ENCODE measurements at places on chromosomes 16 and 17.
A peak's percentile ranks its signal among the peaks of the same experiment; 100 is the strongest.

DNA sequence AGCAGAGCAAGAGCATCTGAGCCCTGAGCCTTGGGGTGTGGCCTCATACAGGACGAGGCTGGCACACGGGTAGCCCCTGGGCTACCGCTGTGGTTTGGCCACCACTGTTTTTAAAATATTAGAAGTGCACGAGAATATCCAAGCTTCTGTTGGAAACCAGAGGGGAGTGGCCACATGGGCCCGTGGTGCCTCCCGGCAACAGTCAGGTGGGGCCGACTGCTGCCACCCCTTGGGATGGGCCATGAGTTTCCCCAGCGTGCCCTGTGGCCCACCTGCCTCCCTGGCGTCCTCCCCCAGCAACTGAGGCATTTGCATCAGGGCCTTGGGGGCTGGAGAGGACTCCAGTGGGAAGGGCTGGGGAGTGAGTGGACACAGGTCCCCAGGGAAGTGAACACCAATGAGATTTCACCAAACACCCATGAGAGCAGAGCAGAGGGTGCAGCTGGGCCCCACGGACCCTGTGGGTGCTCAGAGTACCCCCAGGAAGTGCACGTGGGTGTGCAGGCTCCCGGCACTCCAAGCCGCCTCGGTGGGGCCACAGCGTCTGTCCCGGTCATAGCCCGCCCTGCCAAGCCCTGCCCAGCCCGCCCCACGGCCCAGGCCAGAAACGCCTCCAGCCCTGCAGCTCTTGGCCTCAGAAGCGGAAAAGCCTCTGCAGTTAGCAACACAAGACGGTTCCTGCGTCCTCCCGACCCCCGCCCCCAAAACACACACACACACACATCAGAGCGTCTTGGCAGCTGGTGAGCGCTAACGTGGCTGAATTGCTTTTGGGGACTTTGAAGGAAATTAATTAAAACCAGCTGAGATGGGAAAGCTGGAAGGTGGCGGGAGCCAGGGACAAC is 22.7 kb downstream of the ZNF469 start:
- H3K36me3 ChIP-seq, result no peaks in the 10 kb centered on the region
- H3K27ac ChIP-seq, result no peak overlapping the region
- DNase-seq, result no peak
- H3K4me3 ChIP-seq, result no peak overlapping the region

GRCh38 chr16:23587726-23588125 is 8.4 kb downstream of the NDUFAB1 start:
- H3K27me3 ChIP-seq, result no peaks in the 10 kb centered on the region
- no peak overlapping the region for H3K27ac ChIP-seq
- no peak for DNase-seq
- H3K4me1 ChIP-seq, result peaks cover 3% of the 10 kb centered on the region
- H3K36me3 ChIP-seq, result peaks cover 56% of the 10 kb centered on the region

DNA sequence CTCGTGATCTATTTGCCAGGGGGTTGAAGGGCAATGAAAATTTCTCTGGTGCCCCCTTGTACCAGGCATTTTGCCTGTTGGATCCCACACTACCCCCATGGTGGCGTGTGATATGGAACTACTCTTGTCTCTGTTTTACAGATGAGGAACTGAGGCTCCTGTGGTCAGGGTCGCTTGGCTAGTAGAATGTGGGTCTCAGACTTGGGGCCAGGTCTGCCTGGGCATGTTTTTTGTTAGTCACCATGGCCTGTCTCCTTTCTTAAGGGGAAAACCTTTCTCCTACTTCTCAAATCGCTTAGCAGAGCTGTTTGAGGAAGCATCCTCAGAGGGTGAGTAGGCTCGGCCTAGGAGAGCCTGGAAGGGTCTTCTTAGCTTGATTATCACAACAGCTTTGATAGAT is 51.2 kb downstream of the CLEC16A start:
- H3K4me1 ChIP-seq, result peaks cover 58% of the 10 kb centered on the region
- H3K4me3 ChIP-seq, result no peak overlapping the region
- DNase-seq, result no peak
- H3K27me3 ChIP-seq, result no peaks in the 10 kb centered on the region

- no peak for DNase-seq
- H3K27me3 ChIP-seq, result peaks cover 33% of the 10 kb centered on the region
- H3K4me1 ChIP-seq, result peaks cover 16% of the 10 kb centered on the region
Observed at GRCh38 chr17:37816950-37817349, 72.1 kb upstream of the HNF1B start.

- H3K36me3 ChIP-seq, result no peaks in the 10 kb centered on the region
- no peak overlapping the region for H3K4me3 ChIP-seq
- no peak for DNase-seq
- H3K27ac ChIP-seq, result no peak overlapping the region
- H3K27me3 ChIP-seq, result peaks cover 3% of the 10 kb centered on the region
- no peaks in the 10 kb centered on the region for H3K4me1 ChIP-seq
Observed at GRCh38 chr17:956905-957304, 22.7 kb downstream of the NXN start.

GRCh38 chr16:19375561-19376158 is 42.0 kb upstream of the TMC5 start:
- no peaks in the 10 kb centered on the region for H3K36me3 ChIP-seq
- H3K4me3 ChIP-seq, result no peak overlapping the region
- peaks cover 11% of the 10 kb centered on the region for H3K4me1 ChIP-seq
- no peaks in the 10 kb centered on the region for H3K27me3 ChIP-seq
- H3K27ac ChIP-seq, result no peak overlapping the region
- peak; percentile 77 for DNase-seq

DNA sequence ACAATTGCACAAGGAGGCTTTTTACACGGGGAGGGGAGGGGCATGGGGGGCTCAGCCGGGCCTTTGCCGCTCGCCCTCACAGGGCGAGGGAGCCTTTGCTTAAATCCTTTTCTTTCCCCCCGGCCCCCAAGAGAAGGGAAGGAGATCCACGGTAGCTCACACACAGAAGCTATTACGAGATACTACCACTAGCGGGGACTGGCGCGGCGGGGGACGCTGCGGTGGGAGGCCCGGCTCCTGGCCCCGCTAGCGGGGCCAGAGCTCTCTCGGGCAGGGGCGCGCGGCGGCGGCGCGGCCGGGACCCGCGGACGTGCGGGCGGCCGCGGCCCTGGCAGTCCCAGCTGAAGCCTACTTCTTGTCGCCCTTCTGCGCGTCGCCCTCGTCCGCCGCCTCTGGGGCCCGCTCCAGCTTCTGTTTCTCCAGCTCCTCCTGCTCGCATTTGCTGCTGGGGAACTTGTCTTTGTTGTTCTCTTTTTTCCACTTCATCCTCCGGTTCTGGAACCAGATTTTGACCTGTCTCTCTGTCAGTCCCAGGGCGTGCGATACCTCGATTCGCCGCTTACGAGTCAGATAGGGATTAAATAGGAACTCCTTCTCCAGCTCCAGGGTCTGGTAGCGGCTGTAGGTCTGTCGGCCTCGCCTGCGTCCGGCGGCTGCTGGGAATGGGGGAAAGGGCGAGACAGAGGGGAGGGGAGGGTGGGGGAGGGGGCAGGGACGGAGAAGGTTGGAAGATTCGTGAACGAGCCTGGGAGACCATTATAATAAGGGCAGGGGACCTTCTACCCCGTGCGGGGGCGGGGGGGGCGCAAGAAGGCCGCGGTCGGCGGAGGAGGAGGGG is 2.0 kb downstream of the HOXB8 start:
- peak; percentile 83 for DNase-seq
- peak overlapping the region; percentile 83 for H3K4me3 ChIP-seq
- peaks cover 82% of the 10 kb centered on the region for H3K27me3 ChIP-seq
- peak overlapping the region; percentile 48 for H3K27ac ChIP-seq
- peaks cover 7% of the 10 kb centered on the region for H3K36me3 ChIP-seq

DNA sequence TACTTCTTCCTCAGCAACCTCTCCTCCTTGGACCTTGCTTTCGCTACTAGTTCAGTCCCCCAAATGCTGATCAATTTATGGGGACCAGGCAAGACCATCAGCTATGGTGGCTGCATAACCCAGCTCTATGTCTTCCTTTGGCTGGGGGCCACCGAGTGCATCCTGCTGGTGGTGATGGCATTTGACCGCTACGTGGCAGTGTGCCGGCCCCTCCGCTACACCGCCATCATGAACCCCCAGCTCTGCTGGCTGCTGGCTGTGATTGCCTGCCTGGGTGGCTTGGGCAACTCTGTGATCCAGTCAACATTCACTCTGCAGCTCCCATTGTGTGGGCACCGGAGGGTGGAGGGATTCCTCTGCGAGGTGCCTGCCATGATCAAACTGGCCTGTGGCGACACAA is 429 bp downstream of the OR2C1 start:
- H3K36me3 ChIP-seq, result no peaks in the 10 kb centered on the region
- H3K4me3 ChIP-seq, result no peak overlapping the region
- H3K27me3 ChIP-seq, result no peaks in the 10 kb centered on the region
- no peak overlapping the region for H3K27ac ChIP-seq

- no peaks in the 10 kb centered on the region for H3K27me3 ChIP-seq
- peak overlapping the region; percentile 68 for H3K4me3 ChIP-seq
- H3K27ac ChIP-seq, result peak overlapping the region; percentile 91
- no peak for DNase-seq
Observed at GRCh38 chr16:18803569-18804462, 2.5 kb upstream of the ARL6IP1 start.

GRCh38 chr16:4915226-4915761 is 21.7 kb downstream of the PPL start:
- H3K4me1 ChIP-seq, result no peaks in the 10 kb centered on the region
- no peaks in the 10 kb centered on the region for H3K27me3 ChIP-seq
- no peak for DNase-seq
- H3K4me3 ChIP-seq, result no peak overlapping the region

DNA sequence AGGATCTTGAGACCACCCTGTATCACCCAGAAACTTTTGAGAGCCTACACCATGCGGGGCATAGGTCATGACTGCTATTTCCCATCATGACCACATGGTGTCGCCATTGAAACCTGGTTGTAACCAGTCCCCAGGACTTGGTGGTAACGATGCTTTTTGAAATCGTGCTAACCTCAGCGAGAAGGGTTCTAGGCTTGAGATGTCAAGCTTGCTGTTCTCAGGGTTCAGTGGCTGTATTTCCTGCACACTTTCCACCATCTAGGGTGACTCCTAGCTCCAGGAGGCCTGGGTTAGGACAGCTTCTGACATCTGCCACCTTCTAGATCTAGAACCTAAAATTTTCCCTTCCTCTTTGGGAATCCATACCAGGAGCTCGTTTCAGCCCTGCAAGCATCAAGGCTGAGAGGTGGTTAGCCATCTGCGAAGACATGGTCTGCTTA is 13.0 kb upstream of the SPNS3 start:
- H3K27ac ChIP-seq, result no peak overlapping the region
- H3K4me3 ChIP-seq, result no peak overlapping the region
- peaks cover 3% of the 10 kb centered on the region for H3K4me1 ChIP-seq
- H3K27me3 ChIP-seq, result peaks cover 5% of the 10 kb centered on the region

DNA sequence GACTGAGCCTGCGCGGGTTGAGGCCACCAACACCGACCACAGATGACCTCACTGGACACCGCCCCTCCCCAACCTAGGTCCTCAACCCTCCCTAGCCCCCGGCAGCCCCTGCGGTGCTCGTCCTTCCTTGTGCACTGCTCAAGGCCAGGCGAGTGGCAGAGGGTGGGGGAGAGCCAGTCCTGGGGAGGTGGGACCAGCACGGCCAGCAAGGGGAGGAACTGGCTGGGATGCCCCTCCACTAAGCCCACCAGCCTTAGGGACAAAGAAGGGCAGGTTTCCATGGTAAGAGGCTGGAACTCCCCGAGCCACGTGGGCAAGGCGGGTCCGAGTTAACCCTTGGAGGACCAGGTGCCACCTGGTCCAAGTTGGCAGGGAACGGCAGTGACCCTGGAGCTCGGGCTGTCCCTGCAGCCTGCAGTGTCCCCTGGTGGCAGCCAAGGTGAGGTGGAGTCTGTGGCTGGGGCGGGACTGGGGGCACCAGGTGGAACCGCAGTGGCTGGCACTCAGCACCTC is 9.2 kb downstream of the FSCN2 start:
- H3K4me1 ChIP-seq, result no peaks in the 10 kb centered on the region
- H3K27ac ChIP-seq, result no peak overlapping the region
- no peak overlapping the region for H3K4me3 ChIP-seq
- peaks cover 8% of the 10 kb centered on the region for H3K36me3 ChIP-seq

Measured in activated CD4-positive, alpha-beta T cell treated with anti-CD3 and anti-CD28 coated beads, Interleukin-2, amount 10 ng/mL, durations not matched to agents 24 days and 14 days (primary cell).